ENCODE measurements at places on chromosomes 4 and X. TPM values are rescaled to one million over a fixed set of nuclear protein-coding genes. Genes with fewer than 3 reads are reported as not detected.

The LUZP4 gene
- not detected for polyA plus RNA-seq

The STS gene
- polyA plus RNA-seq = 0.21 TPM

The AFP gene
- polyA plus RNA-seq = not detected

The ELMOD2 gene
- 10.6 TPM for polyA plus RNA-seq

The RAB9A gene
- 17.7 TPM for polyA plus RNA-seq

DNA sequence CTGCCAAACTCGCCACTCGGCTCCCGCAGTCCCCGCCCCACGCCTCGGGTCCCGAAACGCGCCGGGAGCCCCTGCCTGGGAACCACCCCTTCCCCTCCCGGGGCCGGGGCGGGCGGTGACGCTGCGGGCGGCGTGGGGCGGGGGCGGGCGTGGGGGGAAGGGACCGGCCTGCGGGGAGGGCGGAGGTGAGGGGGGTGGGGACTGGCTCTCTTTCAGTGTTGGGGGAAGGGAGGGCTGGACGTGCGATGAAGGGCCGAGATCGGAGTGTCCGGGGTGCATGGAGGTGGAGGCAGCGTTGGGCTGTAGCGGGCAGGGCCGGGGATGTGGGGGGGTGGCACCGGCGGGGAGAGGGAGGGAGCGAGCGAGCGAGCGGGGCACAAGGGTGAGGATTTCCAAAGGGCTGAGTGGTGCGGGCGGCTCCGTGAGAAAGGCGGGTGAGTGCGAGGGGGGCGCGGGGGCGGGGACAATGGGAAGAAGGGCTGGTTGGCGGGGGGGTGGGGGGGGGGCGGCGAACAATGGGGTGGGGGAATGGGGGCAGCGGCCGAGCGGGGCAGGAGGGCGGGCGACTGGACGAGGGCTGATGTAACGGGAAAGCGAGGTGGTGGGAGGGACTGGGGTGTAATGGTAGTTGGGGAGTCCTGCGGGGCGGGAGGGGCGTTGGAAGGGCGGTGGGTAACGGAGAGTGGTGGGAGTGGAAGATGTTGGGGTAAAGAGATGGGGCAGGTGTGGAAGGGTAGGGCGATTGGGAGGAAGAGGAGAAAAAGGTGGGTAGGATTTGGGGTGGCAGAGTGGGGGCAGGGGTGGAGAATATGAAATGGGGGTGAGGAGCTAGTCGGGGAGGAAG is 578 bp downstream of the DCUN1D4 start:
- peak; percentile 68 for DNase-seq

GRCh38 chr4:5932035-5932568 is 39.2 kb upstream of the CRMP1 start:
- DNase-seq = no peak

DNA sequence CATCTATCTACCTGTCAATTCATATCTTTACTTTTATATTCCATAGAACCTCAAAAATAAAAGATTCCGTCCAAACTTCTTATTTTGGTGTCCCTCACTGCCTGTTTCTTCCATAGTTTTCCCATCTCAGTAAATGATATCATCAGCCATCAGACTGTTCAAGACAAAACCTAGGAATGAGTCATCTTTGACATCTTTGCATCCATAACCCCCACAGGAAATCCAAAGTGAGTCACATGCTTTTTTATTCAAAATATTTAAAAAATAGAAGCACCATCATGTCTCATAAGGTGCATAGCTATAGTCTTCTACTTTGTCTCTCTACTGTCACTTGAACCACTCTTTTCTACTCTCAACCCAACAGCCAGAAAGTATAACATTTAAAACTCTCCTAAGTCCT is 29.9 kb upstream of the CXXC4 start:
- DNase-seq = no peak

GRCh38 chr4:165325732-165326512 is 1.5 kb upstream of the MSMO1 start:
- DNase-seq = no peak

GRCh38 chr4:23134331-23134730 is 441.6 kb downstream of the GBA3 start:
- DNase-seq = no peak

DNA sequence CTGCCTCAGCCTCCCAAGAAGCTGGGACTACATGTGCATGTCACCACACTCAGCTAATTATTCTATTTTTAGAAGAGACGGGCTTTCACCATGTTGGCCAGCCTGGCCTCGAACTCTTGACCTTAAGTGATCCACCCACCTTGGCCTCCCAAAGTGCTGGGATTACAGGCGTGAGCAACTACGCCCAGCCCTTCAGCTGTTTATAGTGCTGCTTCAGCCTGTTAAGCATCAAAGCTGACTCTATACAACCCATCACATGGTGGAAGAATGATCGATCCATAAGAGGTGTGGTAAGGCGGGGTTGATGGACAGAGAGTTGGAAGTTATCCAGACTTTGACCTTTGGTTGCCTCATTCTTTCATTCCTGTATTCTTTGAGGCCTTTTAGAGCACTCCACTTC is 56.2 kb upstream of the RAPGEF2 start:
- no peak for DNase-seq

- no peak for DNase-seq
These were observed 109.6 kb downstream of the PCDH18 start for GRCh38 chr4:137422666-137423065.

- no peak for DNase-seq
These were observed 450.1 kb upstream of the INTU start for GRCh38 chr4:127182687-127183086.

DNA sequence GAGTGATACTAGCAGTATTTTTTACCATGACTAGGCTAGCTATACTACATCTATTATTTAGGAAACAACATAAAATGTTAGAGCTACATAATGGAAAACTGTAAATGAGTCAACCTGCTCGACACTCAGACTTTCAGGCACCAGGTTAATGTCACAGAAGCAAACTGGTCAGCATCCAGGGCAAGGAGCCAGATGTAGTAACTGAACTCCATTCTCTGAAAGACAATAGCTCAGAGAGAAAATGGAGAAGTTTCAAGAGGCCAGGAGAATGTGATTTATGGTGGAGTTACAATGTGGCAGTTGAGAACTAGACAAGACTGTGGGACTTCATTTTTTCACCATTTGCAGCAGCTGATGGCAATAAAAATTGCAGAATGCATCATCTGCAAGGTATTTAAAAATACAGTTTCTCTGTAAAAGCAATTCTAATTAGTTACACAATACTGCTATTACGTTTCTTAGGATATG is 342.7 kb upstream of the PABPC4L start:
- DNase-seq = no peak

DNA sequence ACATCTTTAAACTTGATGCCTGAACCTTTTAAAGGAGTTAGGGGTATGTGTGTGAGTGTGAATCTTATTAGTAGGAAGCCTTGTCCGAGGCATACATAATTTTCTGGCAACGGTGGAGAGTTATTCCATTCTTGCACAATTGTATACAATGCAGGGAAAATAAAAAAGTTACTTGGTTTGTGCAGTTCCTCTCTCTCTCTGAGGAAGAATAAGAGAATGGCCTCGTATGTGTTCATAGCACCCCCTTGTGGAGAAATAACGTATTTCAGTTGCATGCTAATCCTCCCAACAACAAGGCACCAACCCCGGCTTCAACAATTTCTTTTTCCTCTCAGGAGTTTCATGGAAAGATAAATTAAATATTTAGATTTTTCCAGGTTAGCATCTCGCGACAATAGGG is 33.7 kb upstream of the FGF13 start:
- DNase-seq = no peak

- no peak for DNase-seq
These were observed 10.1 kb upstream of the EXOSC9 start for GRCh38 chr4:121790976-121791375.

DNA sequence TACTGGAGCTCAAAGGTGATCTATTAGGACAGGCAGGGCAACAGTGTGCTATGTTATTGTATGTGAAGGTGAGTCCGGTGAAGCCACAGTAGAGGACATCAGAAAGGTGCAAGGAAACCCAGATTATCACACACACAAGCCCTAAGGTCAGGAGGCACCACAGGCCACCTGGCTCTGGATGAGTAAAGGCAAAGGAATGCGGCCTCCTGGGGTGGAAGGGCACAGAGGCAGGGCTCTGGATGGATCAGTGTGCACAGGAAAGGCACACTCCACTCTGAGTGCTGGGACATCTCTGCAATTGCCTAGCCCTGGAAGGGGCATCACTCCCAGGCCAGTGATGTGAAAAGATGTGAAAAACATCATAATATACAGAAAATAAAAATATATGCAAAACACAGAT is 683.5 kb downstream of the TRIML1 start:
- no peak for DNase-seq

Data from naive thymus-derived CD4-positive, alpha-beta T cell (primary cell).